Jurkat, Clone E6-1 (cell line): ENCODE measurements at places on chromosomes 2 and 18.

DNA sequence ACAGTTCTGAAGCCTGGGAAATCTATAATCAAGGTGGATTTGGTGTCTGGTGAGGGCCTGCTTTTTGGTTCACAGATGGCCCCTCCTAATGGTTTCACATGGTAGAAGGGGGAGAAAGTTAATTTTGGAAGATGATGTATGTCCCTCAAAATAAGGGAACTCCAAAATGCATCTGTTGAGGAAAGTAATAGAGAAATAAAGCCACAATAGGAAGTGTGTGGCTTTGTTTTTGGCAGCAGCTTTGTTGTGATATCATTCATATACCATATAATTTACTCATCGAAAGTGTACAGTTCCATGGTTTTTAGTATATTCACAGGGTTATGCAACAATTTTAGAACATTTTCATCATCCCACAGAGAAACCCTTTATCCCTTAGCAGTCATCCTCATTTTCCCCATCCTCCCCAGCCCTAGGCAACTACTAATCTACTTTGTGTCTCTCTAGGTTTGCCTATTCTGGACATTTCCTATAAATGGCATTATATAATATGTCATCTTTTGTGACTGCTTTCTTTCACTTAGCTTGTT lies 274.0 kb upstream of the FAM98A start:
- no peak for DNase-seq

- no peak for DNase-seq
These were observed 17.6 kb downstream of the IFT172 start for GRCh38 chr2:27471961-27472360.

DNA sequence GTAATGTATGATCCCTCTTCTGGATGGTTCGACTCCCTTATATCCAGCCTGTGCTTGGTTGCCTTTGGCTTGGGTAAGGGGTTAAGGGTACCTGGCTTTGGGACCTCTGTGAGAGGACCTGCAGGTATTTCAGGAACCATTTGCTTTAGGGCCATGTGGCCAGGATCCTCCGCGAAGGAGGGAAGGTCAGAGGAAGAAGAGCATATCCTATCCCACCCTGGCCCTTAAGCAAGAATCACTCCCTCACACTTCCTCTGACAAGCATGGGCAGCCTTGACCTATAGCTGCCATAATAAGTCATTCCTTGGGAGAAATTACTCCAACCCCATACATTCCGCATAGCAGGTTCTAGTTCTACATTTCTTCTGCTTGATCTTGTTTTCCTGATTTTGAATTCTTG lies 59.1 kb upstream of the TXNDC2 start:
- no peak for DNase-seq

DNA sequence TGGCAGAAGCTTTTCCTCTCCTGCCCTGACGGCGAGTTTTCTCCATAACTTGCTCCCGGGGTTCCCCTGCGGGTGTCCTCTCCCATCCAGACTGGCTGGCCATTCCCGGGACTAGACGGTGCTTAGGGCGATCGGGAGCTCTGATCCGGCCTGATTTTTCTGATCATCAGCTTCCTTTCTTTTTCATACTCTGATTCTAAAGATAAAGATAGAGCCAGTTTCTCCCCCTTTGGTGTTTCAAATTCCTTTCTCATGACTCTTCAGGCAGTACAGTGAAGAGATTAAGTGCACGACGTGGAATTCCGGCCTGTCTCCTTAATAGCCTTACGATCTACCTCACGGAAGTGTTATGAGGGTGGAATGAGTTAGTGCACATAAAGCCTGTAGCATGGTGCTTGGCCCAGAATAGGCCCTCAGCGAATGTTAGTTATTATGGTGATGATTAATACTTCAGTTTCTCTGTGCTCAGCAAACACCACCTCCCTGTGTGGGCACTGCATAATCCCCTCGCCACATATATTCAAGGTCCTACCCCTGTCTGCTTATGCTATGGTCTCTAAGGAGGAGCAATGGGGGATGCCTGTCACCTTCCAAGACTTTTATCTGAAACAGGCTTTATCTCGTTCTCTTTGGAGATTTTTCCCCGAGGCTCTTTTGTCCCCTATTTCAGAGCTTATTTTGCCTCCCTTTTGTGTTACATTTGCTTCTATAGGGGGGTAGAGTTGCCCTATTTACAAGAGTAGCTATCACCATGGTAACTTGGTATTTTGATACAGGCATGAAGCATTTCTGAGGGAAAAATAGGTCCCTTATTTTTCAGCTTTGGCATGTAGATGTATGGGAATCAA lies 254.8 kb downstream of the CDH2 start:
- DNase-seq, result no peak

GRCh38 chr2:68320118-68320641 lies 431 bp upstream of the CNRIP1 start:
- DNase-seq, result no peak

- no peak for DNase-seq
These were observed 121.8 kb downstream of the CTIF start for GRCh38 chr18:48660346-48661228.

GRCh38 chr2:61471905-61472805 lies 1.3 kb upstream of the USP34 start:
- peak; percentile 10 for DNase-seq

GRCh38 chr2:208000701-208001395 lies 24.5 kb downstream of the PLEKHM3 start:
- DNase-seq, result no peak
